Hindlimb muscle (tissue), 1 donor: ENCODE measurements at places on chromosomes 1 and 21. TPM values are rescaled to one million over a fixed set of nuclear protein-coding genes. Genes with fewer than 3 reads are reported as not detected.

Gene LEPROT
- 57.3 TPM for polyA plus RNA-seq

- no peak for DNase-seq
Observed at GRCh38 chr1:228162286-228163006, 3.2 kb upstream of the IBA57 start.

DNA sequence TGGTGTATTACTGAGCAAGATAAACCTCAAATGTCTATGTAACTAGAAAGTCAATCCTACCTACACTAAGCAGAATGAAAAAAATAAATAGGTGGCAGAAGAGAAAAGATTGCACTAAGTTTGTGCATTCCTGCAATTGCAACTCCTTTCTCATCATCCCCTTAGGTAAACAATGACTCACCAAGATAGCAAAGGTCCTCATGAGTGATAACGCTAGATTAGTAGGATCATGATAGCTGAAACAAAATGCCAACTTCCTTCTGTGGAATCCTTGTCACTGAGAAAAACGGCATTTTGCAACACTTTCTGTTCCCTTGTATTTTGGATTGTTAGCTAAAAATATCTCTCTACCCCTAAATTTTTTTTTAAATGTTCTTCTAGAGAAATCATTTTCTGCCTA lies 20.0 kb upstream of the FCER1A start:
- no peak for DNase-seq

GRCh38 chr1:78683079-78683478 lies 33.4 kb downstream of the IFI44 start:
- no peak for DNase-seq

- no peak for DNase-seq
Observed at GRCh38 chr1:44074415-44074814, 43.2 kb upstream of the SLC6A9 start.
